ENCODE measurements at places on chromosomes 2 and 18.

DNA sequence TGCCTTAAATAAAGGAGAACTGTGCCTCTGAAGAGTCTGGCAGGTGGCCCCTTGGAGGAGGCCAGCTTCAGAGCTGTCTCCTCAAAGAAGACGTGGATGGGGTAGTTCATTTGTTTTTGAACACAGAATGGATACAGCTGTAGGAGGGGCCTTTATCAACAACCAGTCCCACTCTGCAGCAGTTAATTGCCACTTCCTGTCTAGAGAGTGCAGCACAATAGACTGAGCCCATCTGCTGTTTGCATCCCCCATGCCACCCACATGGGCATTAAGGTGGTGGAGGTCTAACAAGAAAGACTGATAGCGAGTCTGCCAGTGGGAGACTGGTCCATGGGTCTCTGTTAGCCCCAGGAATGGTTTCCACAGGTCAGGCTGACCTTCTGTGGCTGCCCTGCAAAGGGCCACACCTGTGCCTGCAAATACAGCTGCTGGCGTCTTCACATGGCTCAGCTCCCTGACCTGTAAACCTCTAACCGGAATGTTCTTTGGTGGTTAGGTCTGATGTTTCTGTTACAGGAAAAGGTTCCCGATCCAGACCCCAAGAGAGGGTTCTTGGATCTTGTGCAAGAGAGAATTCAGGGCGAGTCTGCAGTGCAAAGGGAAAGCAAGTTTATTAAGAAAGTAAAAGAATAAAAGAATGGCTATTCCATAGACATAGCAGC lies 153.3 kb upstream of the ITGA6 start:
- peaks cover 14% of the 10 kb centered on the region for H3K36me3 ChIP-seq
- H3K27ac ChIP-seq: no peak overlapping the region
- no peak for DNase-seq
- H3K4me1 ChIP-seq: peaks cover 49% of the 10 kb centered on the region

GRCh38 chr2:28532399-28532798 lies 36.5 kb downstream of the PLB1 start:
- no peaks in the 10 kb centered on the region for H3K36me3 ChIP-seq
- no peak for DNase-seq
- H3K4me1 ChIP-seq: no peaks in the 10 kb centered on the region
- no peaks in the 10 kb centered on the region for H3K27me3 ChIP-seq
- H3K27ac ChIP-seq: no peak overlapping the region
- no peak overlapping the region for H3K4me3 ChIP-seq

GRCh38 chr2:238128061-238128440 lies 10.4 kb upstream of the KLHL30 start:
- no peaks in the 10 kb centered on the region for H3K36me3 ChIP-seq
- no peaks in the 10 kb centered on the region for H3K27me3 ChIP-seq
- no peak overlapping the region for H3K4me3 ChIP-seq
- no peak overlapping the region for H3K27ac ChIP-seq
- DNase-seq: no peak
- no peaks in the 10 kb centered on the region for H3K4me1 ChIP-seq

DNA sequence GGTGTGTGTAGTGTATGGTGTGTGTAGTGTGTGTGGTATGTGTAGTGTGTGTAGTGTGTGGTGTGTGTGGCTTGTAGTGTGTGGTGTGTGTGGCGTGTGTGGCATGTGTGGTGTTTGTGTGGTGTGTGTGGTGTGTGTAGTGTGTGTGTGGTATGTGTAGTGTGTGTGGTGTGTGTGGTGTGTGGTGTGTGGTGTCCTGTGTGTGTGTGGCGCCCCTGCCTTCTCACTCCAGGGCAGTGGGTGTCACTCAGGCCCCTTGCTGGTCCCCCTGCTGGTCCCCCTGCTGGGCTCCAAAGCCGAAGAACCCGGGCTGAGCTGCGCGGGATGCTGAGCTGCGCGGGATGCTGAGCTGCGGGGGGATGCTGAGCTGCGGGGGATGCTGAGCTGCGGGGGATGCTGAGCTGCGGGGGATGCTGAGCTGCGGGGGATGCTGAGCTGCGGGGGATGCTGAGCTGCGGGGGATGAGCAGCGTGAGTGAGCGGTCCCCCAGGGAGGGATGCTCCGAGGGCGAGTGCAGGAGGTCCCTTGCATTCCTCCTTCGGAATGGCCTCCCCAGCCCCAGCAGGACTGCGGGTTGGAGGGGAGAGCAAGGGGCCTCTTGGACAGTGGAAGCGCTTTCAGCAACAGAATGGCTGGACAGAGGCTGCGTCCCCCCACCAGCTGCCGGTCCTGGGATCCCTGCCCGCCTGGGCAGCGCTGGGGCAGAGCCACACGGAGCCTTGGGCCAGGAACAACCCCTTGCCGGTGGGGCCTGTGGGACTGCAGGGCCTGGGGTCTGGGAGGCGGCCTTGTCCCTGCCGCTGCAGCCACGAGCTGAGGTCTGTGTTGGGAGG lies 3.4 kb upstream of the RTP5 start:
- H3K36me3 ChIP-seq: peaks cover 4% of the 10 kb centered on the region
- H3K4me1 ChIP-seq: peaks cover 11% of the 10 kb centered on the region
- H3K27ac ChIP-seq: no peak overlapping the region
- H3K27me3 ChIP-seq: peaks cover 6% of the 10 kb centered on the region
- no peak overlapping the region for H3K4me3 ChIP-seq
- peak; percentile 57 for DNase-seq

DNA sequence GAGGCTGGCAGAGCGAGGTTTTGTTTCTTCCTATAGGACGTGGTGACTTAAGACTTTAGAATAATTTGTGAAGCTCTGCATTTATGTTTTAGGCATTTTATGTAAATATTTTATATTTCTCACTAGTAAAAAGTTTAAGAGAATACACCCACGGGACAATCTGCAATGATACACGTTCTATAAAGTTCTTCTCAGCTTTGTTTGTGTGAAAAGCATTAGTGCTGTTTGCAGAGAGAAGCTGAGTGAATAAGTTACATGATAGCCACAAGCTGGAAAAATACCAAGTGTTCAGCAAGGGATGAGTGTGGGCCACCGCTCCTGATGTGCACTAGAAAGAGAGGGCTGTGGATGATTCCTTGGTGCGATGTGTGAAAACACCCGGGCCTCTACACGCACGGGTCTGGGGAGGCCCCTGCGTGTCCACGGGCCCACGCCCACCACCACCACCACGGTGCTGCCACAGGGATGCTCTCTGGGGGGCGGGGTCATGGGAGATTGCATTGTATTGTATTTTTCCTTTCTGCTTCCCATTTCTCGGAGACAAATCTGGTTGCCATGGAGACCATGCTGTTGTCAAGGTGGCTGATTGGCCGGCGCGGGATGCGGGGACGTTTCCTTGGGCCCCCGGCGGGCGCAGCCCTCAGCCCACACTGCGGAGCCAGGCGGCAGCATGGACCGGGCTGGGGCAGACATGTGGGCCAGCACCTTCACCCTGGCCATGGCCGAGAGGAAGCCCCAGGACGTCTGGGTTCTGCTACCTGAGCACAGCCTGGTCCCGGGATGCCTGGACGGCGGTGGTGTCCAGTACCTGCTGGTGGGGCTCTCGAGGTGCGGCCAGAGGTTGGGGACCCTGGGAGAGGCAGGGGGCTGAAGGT lies at the start of gene RTP5:
Gene RTP5, plus strand, starts transcription at position 643 of the 875 bp plus-strand sequence. Its CDS starts 28 bp downstream, at position 671.
- peaks cover 6% of the 10 kb centered on the region for H3K4me1 ChIP-seq
- DNase-seq: no peak
- peaks cover 1% of the 10 kb centered on the region for H3K36me3 ChIP-seq

- H3K4me3 ChIP-seq: peak overlapping the region; percentile 95
- 0 out of 2 replicates have a peak, but pooled peaks cover 3% of the 10 kb centered on the region for H3K36me3 ChIP-seq
- H3K4me1 ChIP-seq: peaks cover 45% of the 10 kb centered on the region
Observed at GRCh38 chr2:127810156-127810618, 784 bp downstream of the WDR33 start.

- no peak overlapping the region for H3K4me3 ChIP-seq
- H3K36me3 ChIP-seq: peaks cover 54% of the 10 kb centered on the region
- DNase-seq: no peak
- H3K27ac ChIP-seq: no peak overlapping the region
- peaks cover 5% of the 10 kb centered on the region for H3K27me3 ChIP-seq
Observed at GRCh38 chr2:4340536-4340935, 637.2 kb downstream of the DCDC2C start.

GRCh38 chr2:85748985-85749875 lies 4.6 kb upstream of the ATOH8 start:
- H3K4me3 ChIP-seq: no peak overlapping the region
- no peaks in the 10 kb centered on the region for H3K36me3 ChIP-seq
- peaks cover 39% of the 10 kb centered on the region for H3K27me3 ChIP-seq
- DNase-seq: no peak

DNA sequence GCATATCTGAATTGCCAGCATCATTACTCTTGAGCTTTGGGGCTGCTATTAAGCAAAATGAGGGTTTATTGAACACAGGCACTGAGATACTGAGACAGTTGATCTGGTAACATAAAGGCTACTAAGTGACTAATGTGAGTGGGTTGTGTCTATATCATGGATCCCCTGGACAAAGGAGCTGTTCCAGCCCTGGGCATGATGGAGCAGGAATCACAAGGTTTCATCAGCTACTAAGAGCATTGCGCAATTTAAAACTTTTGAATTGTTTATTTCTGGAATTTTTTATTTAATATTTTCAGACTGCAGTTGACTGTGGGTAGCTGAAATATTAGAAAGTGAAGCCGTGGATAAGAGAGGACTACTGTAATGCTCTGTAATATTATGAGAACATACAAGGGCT lies 73.5 kb downstream of the MGAT5 start:
- peaks cover 11% of the 10 kb centered on the region for H3K36me3 ChIP-seq
- no peak overlapping the region for H3K4me3 ChIP-seq
- H3K4me1 ChIP-seq: no peaks in the 10 kb centered on the region
- DNase-seq: no peak

DNA sequence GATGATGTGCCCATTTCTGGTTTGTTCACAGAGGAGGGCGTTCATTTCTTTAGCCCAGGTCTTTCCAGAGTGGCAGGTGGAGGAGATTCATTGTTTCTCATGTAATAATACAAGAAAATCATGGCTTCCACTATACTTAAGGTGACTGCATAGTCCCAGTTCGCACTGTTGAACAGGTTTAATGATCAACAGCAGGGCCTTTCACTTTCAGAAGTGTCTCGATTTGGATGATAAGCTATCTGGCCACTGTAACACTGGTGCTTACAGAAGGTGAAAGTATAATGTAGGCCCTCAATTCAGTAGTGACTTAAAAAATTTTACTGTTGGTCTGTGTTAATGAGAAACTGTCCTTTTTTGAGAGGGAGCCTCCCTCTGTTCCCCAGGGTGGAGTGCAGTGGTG lies 1.4 kb downstream of the RMC1 start:
- no peak for DNase-seq
- H3K4me3 ChIP-seq: peak overlapping the region; percentile 96
- H3K4me1 ChIP-seq: peaks cover 21% of the 10 kb centered on the region
- peaks cover 7% of the 10 kb centered on the region for H3K36me3 ChIP-seq
- H3K27me3 ChIP-seq: peaks cover 12% of the 10 kb centered on the region

- H3K4me3 ChIP-seq: no peak overlapping the region
- no peak overlapping the region for H3K27ac ChIP-seq
- peaks cover 19% of the 10 kb centered on the region for H3K4me1 ChIP-seq
- H3K36me3 ChIP-seq: no peaks in the 10 kb centered on the region
- no peak for DNase-seq
Observed at GRCh38 chr2:154914561-154914960, 216.1 kb downstream of the KCNJ3 start.

GRCh38 chr2:31003749-31004148 lies 134.5 kb downstream of the GALNT14 start:
- no peaks in the 10 kb centered on the region for H3K36me3 ChIP-seq
- H3K4me1 ChIP-seq: no peaks in the 10 kb centered on the region
- H3K27ac ChIP-seq: no peak overlapping the region
- no peak overlapping the region for H3K4me3 ChIP-seq
- DNase-seq: no peak

- peaks cover 8% of the 10 kb centered on the region for H3K27me3 ChIP-seq
- H3K4me1 ChIP-seq: peaks cover 14% of the 10 kb centered on the region
- no peak for DNase-seq
- H3K4me3 ChIP-seq: no peak overlapping the region
- H3K27ac ChIP-seq: no peak overlapping the region
Observed at GRCh38 chr2:105737980-105738657, 6.6 kb upstream of the NCK2 start.

DNA sequence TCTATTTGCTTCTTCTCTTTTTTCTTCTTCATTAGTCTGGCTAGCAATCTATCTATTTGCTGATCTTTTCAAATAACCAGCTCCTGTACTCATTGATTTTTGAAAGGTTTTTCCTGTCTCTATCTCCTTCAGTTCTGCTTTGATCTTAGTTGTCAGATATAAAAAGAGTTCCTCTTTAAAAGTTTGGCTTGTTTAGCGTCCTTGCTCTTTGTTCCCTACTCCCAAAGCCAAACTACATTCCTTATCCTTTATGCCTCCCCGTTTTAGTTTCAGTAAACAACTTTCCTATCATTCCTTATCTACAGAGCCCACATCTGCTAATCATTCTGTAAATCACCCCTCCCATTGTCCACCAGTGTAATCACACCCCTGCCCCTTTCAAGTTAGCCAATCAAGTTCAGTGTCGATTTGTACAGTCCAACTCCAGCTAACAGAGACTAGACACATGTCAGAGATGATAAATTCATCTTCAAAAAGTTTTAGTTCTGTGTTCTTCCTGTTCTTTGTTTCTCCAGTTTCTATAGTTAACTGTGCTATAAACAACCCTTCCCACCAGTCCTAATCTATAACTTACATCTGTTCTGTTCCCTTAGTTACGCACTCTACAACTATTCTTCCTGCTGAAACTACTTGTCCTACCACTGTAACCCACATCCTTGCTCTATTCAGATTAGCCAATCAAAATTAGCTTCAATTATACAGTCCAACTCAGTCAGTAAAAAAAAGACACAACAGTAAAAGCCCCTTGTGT lies 44.4 kb downstream of the TFPI start:
- no peak overlapping the region for H3K27ac ChIP-seq
- H3K36me3 ChIP-seq: peaks cover 20% of the 10 kb centered on the region
- peaks cover 3% of the 10 kb centered on the region for H3K27me3 ChIP-seq

DNA sequence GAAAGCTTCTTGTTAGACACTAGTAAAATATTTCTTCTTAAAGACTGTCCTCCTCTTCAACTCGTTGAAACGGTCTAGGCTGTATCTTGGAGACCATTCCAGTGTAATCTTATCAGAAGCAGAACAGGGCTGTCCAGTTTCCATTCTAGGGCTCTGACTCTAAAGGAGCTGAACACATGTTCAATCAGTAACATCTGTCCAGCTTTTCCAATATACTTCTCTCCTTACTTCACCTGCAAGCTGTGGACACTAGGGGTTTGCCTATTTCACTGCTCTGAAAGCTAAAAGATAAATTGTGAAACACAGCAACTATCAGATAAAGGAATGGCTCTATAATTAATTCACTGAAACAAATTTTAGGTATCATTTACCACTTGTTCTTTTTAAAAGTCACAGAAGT lies 73.8 kb downstream of the ZNF385B start:
- DNase-seq: no peak
- no peak overlapping the region for H3K4me3 ChIP-seq
- H3K27ac ChIP-seq: no peak overlapping the region

DNA sequence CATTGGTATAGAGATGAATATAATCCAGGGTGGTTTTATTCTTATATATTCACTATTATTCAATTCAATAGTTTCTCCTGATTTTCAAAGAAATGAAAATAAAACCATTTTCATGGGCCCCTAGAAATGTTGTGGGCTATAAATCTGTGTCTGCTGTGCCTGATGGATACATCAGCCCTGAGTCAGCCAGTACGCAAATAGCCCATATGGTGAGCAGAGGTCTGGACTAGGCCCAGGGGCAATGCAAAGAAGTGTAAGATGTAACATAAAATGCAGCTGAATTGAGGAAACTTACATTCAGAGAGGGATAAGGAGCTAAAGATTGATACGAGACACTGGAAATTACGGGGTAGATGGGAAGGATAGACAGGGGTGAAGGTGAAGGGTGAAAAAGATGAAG lies 122.5 kb downstream of the MAIP1 start:
- DNase-seq: no peak
- no peaks in the 10 kb centered on the region for H3K27me3 ChIP-seq
- no peaks in the 10 kb centered on the region for H3K36me3 ChIP-seq
- H3K4me3 ChIP-seq: no peak overlapping the region
- H3K27ac ChIP-seq: no peak overlapping the region
- peaks cover 18% of the 10 kb centered on the region for H3K4me1 ChIP-seq

All from WTC11 (cell line).